Endothelial cell (in vitro differentiated cells): ENCODE measurements at places on chromosomes 5 and 9.

DNA sequence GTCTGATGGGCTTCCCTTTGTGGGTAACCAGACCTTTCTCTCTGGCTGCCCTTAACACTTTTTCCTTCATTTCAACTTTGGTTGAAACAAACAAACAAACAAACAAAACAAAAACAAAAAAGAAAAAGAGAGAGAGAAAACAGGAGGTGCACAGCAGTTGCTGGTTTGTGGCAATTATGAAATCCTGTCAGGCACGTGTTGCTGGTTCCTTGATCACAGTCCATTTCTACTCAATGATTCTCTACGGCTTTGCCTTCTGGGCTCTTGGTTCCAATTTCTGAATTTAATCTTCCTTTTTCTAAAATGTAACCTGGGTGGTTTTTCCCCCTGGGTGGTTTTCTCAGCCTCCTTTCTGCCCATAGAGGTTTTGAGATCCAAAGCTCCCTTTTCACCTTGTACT lies 17.8 kb upstream of the PANK3 start:
- H3K27me3 ChIP-seq, result no peaks in the 10 kb centered on the region
- no peak overlapping the region for H3K4me3 ChIP-seq

GRCh38 chr9:726005-726404 lies 115.5 kb upstream of the DMRT1 start:
- H3K4me1 ChIP-seq, result no peaks in the 10 kb centered on the region
- H3K27me3 ChIP-seq, result no peaks in the 10 kb centered on the region
- no peaks in the 10 kb centered on the region for H3K36me3 ChIP-seq
- DNase-seq, result no peak
- no peak overlapping the region for H3K4me3 ChIP-seq

- peaks cover 5% of the 10 kb centered on the region for H3K4me1 ChIP-seq
- no peak overlapping the region for H3K4me3 ChIP-seq
- H3K27me3 ChIP-seq, result peaks cover 3% of the 10 kb centered on the region
- no peak overlapping the region for H3K27ac ChIP-seq
- no peak for DNase-seq
Measured at GRCh38 chr5:26572480-26572879, 465.9 kb downstream of the CDH9 start.

- DNase-seq, result no peak
- no peak overlapping the region for H3K4me3 ChIP-seq
- H3K4me1 ChIP-seq, result peaks cover 9% of the 10 kb centered on the region
- peaks cover 4% of the 10 kb centered on the region for H3K36me3 ChIP-seq
- no peak overlapping the region for H3K27ac ChIP-seq
Measured at GRCh38 chr5:179268399-179268952, 76.8 kb downstream of the ADAMTS2 start.

GRCh38 chr9:111926421-111926875 lies 29.8 kb downstream of the UGCG start:
- DNase-seq, result peak; percentile 6
- peaks cover 9% of the 10 kb centered on the region for H3K36me3 ChIP-seq
- peak overlapping the region; percentile 16 for H3K27ac ChIP-seq

DNA sequence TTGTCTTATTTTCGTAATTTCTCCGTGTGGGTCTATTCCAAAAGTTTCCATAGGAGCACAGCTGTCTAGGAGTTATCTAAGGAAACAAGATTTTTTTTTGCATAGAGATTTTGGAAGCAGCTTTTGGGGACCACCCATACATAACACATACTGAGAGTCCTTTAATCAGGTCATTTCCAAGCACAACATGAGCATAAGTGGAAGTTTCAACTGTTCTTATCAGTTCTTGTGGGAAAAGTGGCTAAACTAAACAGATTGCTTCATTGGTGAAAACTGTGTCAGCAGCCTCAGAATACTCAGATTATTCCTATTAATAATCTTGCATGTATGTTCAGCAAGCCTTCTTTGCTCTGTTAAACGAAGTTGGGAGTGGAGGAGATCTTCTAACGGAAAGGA lies 153.6 kb upstream of the TYRP1 start:
- no peaks in the 10 kb centered on the region for H3K27me3 ChIP-seq
- DNase-seq, result no peak
- no peaks in the 10 kb centered on the region for H3K36me3 ChIP-seq
- H3K4me3 ChIP-seq, result no peak overlapping the region

DNA sequence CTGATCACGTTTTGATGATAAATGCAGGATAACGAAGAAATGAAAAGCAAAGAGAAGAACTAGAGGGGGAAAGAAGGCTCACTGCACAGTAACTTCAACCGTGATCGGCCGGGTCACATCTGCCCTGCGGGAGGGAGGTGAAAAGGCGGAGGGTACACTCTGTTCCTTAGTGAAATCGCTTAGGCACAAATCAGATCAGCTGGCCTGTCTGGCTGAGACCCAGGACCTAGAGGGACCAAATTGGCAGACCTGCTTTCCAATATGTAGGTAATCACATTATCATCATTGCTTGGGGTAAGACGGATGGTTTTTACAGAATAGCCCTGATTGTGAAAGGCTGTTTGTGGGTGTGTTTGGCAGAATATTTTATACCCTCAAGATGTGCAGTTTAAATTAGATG lies 82.2 kb downstream of the SLC28A3 start:
- H3K4me1 ChIP-seq, result no peaks in the 10 kb centered on the region
- no peaks in the 10 kb centered on the region for H3K27me3 ChIP-seq

DNA sequence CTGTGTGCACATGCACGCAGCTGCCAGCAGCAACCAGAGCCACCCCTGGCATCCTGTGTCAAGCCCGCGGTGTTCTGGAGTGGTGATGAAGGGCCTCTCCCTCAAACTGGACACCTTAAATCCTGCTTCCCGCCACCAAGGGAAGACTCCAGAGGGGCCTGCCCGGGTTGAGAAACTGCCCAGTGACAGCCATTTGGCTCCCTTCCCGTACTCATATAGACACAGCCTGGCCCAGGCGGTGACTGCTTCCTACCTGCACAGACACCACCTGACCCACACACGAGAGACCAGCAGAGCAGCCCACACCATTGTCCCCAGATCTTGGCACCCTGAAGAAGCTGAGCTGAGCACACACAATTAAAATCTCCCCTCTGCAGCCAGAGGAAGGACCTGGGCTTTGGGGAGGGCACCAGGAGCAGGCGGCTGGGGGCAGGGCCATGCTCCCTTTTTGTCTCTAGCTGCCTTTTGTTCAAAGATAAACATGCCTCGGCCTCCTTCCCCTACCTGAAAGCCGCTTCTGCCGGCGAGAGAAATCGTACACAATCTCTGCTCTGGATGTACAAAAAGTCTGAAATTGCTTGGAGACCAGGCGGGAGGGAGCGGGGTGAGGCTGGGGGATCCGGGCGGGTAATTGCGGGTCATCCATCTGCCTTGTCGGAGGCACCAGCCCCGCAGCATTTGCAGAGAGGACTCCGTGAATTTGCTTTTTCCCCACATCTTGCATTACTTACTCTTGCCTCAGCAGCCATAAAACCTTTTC lies 78.4 kb downstream of the TSPAN17 start:
- no peak overlapping the region for H3K27ac ChIP-seq
- no peak for DNase-seq
- H3K27me3 ChIP-seq, result peaks cover 8% of the 10 kb centered on the region

- peaks cover 2% of the 10 kb centered on the region for H3K27me3 ChIP-seq
- H3K4me1 ChIP-seq, result no peaks in the 10 kb centered on the region
- no peak overlapping the region for H3K27ac ChIP-seq
- H3K4me3 ChIP-seq, result no peak overlapping the region
Measured at GRCh38 chr9:91255327-91255726, 106.4 kb downstream of the AUH start.

DNA sequence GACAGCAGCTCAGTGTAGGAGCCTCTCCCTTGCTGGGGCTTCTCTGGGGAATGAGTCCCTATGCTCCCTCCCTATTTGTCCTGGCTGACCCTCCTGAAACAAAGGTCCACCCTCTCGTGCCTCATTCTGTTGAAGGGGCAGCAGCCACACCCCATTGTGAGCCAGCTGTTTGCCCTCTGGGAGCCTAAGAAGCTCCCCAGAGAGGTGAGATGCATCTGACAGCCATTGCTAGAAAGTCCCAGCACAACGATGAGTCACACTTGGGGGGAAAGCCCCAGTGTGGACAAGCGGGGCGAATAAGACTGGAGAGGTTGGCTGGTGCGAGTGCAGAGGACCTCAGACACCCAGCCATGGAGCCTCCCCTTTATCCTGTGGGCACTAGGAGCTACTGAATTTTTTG lies 101.4 kb downstream of the PPARGC1B start:
- peaks cover 8% of the 10 kb centered on the region for H3K27me3 ChIP-seq
- peaks cover 8% of the 10 kb centered on the region for H3K36me3 ChIP-seq
- peaks cover 19% of the 10 kb centered on the region for H3K4me1 ChIP-seq

DNA sequence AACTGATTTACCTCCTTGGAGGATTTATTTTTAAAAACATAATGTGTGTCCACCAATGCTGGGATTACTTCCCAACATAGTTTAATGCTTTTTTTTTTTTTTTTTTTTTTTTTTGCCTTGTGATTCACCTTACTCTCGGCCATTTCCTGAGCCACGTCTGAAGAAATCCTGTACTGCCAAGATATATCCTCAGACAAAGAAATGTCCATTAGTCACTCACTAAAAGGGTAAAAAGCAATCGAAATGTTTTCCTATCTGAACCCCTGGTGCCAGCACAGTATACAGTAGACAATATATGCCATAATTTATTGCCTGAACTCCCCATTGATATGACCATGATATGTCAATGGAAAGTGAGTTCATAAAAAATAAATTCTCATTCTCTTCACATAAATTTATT lies 344.1 kb downstream of the BNC2 start:
- H3K4me3 ChIP-seq, result no peak overlapping the region
- DNase-seq, result no peak
- peaks cover 31% of the 10 kb centered on the region for H3K4me1 ChIP-seq
- peak overlapping the region; percentile 49 for H3K27ac ChIP-seq
- H3K27me3 ChIP-seq, result no peaks in the 10 kb centered on the region
- no peaks in the 10 kb centered on the region for H3K36me3 ChIP-seq

DNA sequence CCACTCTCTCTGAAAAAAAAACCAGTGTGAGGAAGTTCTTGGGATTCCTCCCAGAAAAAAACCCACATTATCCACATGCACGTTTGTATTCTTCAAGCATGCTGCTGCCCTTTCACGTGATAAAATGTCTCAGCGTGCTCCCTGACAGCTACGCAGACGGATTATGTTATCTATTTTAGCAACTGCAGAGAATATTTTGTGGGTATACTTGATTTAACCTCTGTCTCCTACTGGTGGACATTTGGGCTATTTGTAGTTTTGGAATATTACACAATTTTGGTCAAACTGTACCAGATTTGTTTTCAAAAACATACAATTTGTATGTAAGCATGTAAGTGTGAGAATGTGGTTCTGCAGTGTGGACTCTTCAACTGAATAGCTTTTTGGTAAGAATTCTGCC lies 10.7 kb downstream of the PRRC2B start:
- no peaks in the 10 kb centered on the region for H3K36me3 ChIP-seq
- peaks cover 3% of the 10 kb centered on the region for H3K27me3 ChIP-seq
- H3K4me3 ChIP-seq, result peak overlapping the region; percentile 19
- no peak for DNase-seq

GRCh38 chr5:26945901-26946300 lies 92.5 kb downstream of the CDH9 start:
- peaks cover 3% of the 10 kb centered on the region for H3K27me3 ChIP-seq
- peaks cover 7% of the 10 kb centered on the region for H3K4me1 ChIP-seq
- H3K36me3 ChIP-seq, result no peaks in the 10 kb centered on the region
- DNase-seq, result no peak

DNA sequence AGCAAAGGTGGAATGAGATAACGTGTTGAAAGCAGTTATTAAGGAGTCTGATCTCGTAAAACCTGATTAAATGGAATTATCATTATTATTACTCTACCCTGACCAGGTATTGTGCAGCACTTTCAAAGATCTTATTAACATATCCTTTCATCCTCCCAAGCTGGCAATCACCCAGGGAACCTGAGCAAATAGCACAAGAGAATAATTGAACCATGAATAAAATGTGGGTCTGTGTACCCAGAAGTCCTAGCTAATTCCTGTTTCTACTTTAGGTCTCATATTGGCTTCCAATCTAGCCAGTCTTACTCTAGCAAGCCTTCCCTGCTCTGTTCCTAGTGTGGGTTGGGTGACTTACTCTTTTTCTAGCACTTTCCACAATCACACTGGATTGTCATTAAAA lies 162.2 kb upstream of the STK32A start:
- no peak overlapping the region for H3K4me3 ChIP-seq
- peaks cover 4% of the 10 kb centered on the region for H3K4me1 ChIP-seq
- H3K36me3 ChIP-seq, result no peaks in the 10 kb centered on the region
- H3K27ac ChIP-seq, result no peak overlapping the region
- no peak for DNase-seq

DNA sequence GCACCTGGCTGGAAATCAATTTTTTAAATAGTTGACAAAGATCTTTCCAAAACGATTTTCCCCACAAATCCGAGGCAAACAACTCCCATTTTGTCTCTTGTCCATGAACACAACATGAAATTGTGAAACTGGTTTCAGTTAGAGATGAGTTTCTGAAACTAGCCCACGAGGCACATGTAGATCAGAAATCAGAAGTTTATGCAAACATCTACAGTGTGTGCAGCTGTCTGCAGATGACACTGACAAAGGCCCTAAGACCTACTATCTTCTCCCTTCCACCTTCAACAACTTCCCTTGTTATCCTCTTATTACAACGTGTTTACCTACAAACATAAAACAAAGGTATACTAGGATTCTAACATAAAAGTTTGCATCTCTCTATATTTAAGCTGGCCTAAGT lies 183.3 kb downstream of the DIRAS2 start:
- no peak overlapping the region for H3K4me3 ChIP-seq
- no peaks in the 10 kb centered on the region for H3K36me3 ChIP-seq
- H3K27ac ChIP-seq, result no peak overlapping the region
- H3K27me3 ChIP-seq, result no peaks in the 10 kb centered on the region

GRCh38 chr5:5301176-5301575 lies 121.3 kb upstream of the ICE1 start:
- no peak overlapping the region for H3K4me3 ChIP-seq
- H3K4me1 ChIP-seq, result peaks cover 30% of the 10 kb centered on the region
- no peak for DNase-seq
- peaks cover 19% of the 10 kb centered on the region for H3K27me3 ChIP-seq
- peaks cover 18% of the 10 kb centered on the region for H3K36me3 ChIP-seq

GRCh38 chr5:130912088-130912487 lies 253.0 kb downstream of the HINT1 start:
- no peak overlapping the region for H3K4me3 ChIP-seq
- H3K27me3 ChIP-seq, result peaks cover 1% of the 10 kb centered on the region
- peaks cover 14% of the 10 kb centered on the region for H3K4me1 ChIP-seq
- H3K36me3 ChIP-seq, result no peaks in the 10 kb centered on the region

DNA sequence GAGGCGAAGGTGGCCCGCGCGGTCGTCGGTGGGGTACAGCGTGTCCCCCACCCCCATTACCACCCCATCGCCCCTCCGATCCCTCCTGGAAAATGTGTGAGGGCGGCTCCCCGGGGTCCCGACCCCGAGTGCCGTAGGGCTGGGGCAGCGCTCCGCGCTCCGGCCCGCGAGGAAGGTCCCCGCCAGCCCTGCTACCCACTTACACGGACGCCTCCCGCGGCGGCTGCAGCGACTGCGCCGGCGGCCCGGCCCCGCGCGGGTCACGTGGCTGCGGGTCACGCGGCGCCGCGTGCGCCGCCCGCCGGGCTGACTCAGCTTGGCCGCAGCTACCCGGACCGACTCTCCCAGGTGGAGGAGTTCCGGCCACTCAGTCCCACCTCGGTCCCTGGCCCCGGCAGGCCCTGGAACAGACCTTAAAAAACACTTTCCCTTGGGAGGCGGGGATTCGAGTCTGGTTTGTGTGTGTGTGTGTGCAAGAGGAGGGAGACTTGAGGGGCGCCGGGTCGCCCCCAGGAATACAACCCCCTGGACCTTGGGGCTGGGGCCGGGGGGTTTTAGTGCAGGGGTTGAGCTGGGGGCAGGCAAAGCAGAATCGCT lies at the start of gene GNPDA1:
TSS of gene GNPDA1 (minus strand) at position 236 of the 597 bp plus-strand sequence. CDS start 992 bp downstream, outside the sequence.
- H3K27me3 ChIP-seq, result no peaks in the 10 kb centered on the region
- peak; percentile 80 for DNase-seq
- peak within 1 kb of the TSS; percentile 89 for H3K4me3 ChIP-seq
- peaks cover 3% of the 10 kb centered on the region for H3K36me3 ChIP-seq
- peak within 1 kb of the TSS; percentile 64 for H3K27ac ChIP-seq
- peaks cover 16% of the 10 kb centered on the region for H3K4me1 ChIP-seq
